ENCODE measurements at places on chromosomes 5 and 9. TPM values are rescaled to one million over a fixed set of nuclear protein-coding genes. Genes with fewer than 3 reads are reported as not detected.

DNA sequence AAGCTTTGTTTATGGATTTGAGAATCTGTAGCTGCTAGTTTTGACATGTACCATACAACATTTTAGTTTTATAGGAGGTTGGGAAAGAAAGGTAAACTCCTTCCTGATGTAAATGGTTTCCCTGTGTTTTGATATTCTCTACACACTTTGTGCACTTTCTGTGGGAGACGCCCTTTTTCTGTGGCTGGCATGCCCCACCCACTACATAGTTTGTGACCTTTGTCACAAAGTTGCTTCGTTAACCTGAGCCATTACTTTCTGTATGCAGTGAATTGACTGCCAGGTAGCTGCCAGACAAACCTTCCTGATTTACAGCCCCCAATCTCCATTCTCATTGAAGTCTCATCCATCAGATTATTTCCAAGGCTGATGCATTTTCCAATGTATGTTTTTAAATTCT, 90.6 kb downstream of the NLN start:
- DNase-seq, result no peak

SYK gene
- 0.13 TPM for total RNA-seq

GRCh38 chr9:108049026-108049607, 559.5 kb upstream of the KLF4 start:
- DNase-seq, result no peak

DNA sequence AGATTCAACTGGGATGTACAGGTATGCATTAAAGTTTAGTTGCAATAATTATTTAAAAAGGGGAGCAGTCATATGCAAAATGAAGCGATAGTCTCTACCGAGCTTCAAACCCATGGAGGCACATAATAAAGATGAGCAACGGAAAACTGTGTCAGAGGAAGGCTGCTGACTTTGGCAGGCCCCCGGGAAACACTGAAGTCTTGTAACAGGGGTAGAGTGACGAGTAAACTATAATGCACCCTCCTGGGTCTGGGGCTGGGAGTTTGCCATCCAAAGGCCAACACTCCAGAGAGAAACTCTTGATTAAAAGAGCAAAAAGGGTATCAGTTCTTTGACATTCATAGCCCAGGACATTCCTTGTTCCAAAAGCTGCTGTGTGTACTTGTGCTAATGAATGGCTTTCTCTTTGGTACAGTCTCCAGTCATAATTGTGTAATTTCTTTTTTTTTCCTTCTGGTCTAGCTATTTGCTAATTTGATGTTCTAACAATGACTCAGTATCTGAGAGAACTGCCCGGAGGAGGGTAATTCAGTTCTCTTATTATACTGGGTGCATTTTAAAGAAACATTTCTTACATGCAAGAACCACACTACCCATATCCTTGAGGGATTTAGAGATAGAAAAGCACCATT, 59.2 kb downstream of the TNC start:
- DNase-seq, result no peak

SLC1A3 gene
- not detected for total RNA-seq

SLC22A4 gene
- total RNA-seq, result not detected

DNA sequence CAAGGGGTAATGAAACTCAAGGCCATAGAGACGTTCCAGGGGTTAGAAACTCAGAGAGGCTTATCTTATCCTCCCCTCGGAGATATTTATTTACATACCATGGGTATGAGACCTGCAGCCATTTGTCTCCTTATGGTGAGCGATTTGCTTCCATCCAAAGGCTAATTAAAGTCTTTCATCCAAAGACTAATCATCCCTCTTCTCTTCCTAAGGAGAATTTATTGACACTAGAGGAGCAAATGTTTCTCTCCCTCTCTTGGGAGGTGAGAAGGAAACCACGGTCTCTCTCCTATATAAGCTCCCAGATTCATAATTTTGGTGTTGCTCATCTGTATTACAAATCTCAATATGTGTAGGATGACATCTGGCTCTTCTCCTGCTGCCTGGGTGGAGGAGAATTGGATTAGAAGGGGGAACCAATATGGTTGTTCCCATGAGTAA, 31.0 kb upstream of the RPS23 start:
- no peak for DNase-seq

FSD1L gene
- 8.3 TPM for total RNA-seq
